ENCODE measurements at places on chromosomes 6 and 20.

GRCh38 chr6:43941174-43941573 is 171.2 kb downstream of the VEGFA start:
- no peak for DNase-seq

DNA sequence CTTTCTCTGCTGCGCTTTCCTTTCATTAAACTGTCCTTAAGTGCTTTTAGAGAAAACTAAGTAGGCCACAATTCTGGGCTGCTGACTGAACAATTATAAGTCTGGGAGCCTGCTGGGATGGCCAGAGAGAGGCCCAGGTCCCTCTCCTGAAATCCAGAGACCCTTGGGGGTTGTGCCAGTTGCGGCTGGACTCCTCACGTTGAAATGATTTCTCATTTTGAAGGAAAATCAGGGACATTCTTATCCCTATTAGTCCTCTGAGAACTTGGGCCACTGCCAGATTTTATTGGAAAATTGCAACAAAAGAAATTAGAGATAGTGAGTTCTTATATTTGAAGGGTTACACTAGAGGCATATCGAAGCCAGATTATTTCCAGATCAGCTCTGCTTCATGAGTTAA is 145.1 kb downstream of the CLIC5 start:
- DNase-seq: no peak

DNA sequence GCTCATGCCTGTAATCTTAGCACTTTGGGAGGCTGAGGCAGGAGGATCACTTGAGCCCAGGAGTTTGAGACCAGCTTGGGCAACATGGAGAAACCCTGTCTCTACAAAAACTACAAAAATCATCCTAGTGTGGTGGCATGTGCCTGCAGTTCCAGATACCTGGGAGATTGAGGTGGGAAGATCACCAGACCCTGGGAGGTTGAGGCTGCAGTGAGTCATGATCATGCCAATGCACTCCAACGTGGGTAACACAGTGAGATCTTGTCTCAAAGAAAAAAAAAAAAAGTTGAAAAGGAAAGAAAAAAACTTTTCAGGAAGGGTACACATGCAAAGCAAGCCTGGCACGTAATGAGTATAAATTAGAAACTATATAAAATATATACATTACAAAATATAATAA is 65.8 kb upstream of the FBXO30 start:
- no peak for DNase-seq

GRCh38 chr6:143325379-143326140 is 124.9 kb downstream of the ADAT2 start:
- no peak for DNase-seq

DNA sequence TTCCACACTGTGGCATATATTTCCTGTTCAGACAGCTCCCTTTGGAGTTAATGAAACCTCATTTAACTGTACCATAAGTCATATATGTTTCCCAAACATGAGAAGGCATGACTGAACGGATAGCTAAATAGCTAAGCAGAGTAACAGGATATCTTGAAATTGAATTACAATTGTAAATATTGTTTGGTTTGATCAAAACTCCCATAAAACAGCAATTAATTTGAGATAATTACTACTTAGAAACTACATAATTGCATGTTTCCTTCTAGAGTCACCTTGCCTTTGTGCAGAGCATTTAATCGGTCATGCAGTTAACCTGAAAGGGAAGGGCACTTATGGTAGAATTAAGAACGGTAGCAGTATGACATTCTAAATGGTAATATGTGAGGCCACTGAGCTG is 179.0 kb upstream of the MAP3K7 start:
- no peak for DNase-seq

Measured in CD4-positive, alpha-beta T cell treated with Interleukin-6 for 4 hours (primary cell).